ENCODE measurements at places on chromosomes 2 and 18. TPM values are rescaled to one million over a fixed set of nuclear protein-coding genes. Genes with fewer than 3 reads are reported as not detected.

DNA sequence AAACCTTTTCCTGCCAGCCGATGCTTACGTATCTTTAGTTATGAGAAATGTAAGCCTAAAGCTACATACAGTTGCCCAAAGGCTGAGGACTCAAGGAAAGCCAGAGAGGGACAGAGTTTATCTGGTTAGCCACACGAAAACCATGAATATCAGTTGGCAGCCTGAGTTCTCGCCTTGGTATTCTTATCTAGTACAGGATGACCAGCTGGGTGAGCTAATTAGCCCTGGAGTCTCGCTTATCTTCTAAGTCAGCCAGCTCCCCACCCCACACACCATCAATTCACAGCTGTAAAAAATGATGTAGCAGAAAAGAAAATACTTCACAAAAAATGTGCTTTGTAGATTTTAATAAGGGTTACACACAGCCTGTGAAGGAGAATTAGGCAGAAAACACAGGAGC lies 617.5 kb upstream of the SOX11 start:
- DNase-seq = no peak

- no peak for DNase-seq
Observed at GRCh38 chr2:212730994-212731393, 192.4 kb upstream of the ERBB4 start.

Gene SERPINB8
- 0.57 TPM for total RNA-seq

Gene L3MBTL4
- 1.3 TPM for total RNA-seq

Gene REG3A
- not detected for total RNA-seq

- no peak for DNase-seq
Observed at GRCh38 chr2:106882673-106883072, 3.3 kb downstream of the ST6GAL2 start.

DNA sequence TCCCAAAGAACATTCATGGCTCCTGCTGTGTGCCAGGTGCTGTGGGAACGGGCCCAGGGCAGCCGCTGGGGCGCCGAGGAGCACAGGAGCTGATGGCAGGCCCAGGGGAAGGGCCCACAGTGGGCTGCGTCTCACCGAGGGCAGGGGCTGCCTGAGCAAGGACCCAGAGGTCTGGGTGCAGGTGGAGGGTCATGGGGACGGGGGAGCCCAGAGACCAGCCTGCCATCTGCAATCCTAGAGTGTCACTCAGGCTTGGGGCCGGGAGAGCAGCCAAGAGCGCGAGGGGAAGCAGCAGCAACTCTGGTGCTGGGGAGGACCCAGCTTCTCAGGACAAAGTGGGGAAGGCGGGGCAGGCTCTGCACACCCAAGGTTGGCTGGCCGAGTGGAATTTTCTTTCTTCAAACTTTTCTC lies 207.4 kb downstream of the HDAC4 start:
- no peak for DNase-seq

DNA sequence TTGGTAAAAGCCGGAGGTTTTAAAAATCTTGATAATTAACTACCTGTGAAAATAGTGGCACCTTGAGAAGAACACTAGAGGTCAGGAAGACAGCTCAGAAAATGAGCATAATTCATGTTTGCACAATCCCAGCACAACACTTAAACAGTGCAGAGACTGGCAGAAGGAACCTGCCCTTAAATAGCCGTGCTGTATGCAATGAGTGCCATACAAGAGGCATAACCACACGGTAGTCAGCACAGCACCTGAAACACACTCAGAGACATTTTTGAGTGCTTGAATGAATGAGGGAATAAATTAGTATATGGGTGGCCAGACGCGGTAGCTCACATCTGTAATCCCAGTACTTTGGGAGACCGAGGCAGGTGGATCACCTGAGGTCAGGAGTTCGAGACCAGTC lies 164.9 kb downstream of the PAX3 start:
- DNase-seq = no peak

Gene TAF4B
- 13.3 TPM for total RNA-seq

Gene ADD2
- total RNA-seq = 187 TPM
